ENCODE measurements at places on chromosomes 4 and X.

- no peak for DNase-seq
Measured at GRCh38 chrX:110671068-110671803, 124.4 kb downstream of the CHRDL1 start.

DNA sequence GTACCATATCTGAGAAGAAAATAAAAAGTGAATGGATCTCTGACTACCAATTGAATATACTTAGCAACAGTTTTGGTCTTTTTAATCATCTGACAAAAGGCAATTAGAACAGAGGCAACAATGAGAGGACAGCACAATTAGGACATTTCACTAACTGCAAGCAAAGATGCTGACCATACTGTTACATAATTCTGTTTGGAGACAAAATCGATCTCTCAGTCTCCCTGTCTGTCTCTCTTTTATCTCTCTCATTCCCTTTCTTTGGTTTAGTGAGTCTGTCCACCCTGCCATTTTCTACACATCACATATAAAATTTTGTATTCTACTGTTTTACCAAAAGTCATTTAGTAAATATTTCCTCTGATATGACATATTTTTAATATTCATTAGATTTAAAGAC is 2.2 kb upstream of the AFM start:
- DNase-seq = no peak

GRCh38 chrX:30990361-30990760 is 81.5 kb downstream of the FTHL17 start:
- no peak for DNase-seq

- DNase-seq = no peak
Measured at GRCh38 chrX:110258552-110258951, 59.3 kb downstream of the AMMECR1 start.

All from testis (tissue), 5 donors.